Thymus (tissue), 14 donors: ENCODE measurements at places on chromosomes 2 and 18. TPM values are rescaled to one million over a fixed set of nuclear protein-coding genes. Genes with fewer than 3 reads are reported as not detected.

Gene STPG4
- polyA plus RNA-seq: 0.05 TPM

Gene LHCGR
- 0.21 TPM for polyA plus RNA-seq

Gene RIT2
- 0.16 TPM for polyA plus RNA-seq

Gene TMEM178A
- polyA plus RNA-seq: 5.5 TPM

Gene HNRNPLL
- 24.1 TPM for polyA plus RNA-seq

Gene NEU2
- polyA plus RNA-seq: not detected

Gene DUSP19
- 2.0 TPM for polyA plus RNA-seq
